ENCODE measurements at places on chromosomes 6 and 20.
A peak's percentile ranks its signal among the peaks of the same experiment; 100 is the strongest.

DNA sequence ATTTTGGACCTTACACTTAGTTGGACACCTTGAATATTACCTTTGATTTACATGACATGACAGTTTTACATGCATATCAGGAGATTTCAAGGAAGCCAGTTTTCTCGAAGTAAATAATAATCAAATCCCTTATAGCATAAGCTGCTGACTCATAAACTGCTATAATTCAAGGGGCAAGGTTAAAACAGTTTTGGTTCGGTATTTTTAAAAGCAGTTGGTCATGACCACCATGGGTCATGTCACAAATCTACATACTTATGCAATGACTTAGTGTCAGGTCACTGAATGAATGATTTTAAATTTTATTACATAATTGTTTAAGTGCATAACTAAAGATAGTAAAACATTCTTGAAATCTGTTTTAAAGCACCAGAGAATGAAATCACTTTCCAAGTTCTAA, 158.0 kb downstream of the DST start:
- DNase-seq, result peak; percentile 87

GRCh38 chr6:5855787-5856470, 150.8 kb downstream of the NRN1 start:
- no peak for DNase-seq

DNA sequence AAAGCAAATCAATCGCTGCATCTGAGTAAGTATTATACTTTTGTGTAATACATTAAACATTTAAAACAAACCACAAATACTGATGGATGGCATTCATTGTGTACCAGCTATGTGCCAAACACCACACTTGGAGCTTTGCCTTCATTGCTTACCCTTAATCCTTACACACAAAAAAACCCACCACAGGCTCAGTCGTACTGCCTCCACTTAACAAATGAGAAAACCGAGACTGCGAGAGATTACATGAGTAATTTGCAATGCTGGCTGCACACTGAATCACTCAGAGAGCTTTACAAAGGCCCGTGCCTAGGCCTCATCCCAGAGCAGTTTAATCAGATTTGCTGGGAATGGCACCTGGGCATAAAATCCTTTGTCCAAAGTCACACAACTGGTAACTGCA, 130.5 kb downstream of the EDN1 start:
- DNase-seq, result peak; percentile 57

- no peak for DNase-seq
These were observed 73.2 kb downstream of the QRSL1 start for GRCh38 chr6:106702451-106703110.

GRCh38 chr6:112501705-112502104, 154.6 kb downstream of the RFPL4B start:
- no peak for DNase-seq

- no peak for DNase-seq
These were observed 8.1 kb upstream of the AKIRIN2 start for GRCh38 chr6:87710090-87710489.

DNA sequence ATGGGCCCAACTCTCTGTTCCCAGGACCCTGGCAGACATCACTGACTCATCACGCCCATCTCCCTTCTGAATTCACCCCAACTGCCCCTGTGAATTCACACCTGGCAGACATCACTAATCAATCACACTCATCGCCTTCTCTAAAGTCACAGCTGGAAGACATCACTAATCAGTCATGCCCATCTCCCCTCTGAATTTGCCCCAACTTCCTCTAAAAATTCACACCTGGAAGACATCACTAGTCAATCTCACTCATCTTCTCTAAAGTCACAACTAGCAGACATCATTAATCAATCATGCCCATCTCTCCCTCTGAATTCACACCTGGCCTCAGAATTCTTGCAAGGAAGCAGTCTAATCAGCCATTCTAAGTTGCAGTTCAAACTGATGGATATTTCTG, 111.1 kb downstream of the FOXA2 start:
- DNase-seq, result no peak

DNA sequence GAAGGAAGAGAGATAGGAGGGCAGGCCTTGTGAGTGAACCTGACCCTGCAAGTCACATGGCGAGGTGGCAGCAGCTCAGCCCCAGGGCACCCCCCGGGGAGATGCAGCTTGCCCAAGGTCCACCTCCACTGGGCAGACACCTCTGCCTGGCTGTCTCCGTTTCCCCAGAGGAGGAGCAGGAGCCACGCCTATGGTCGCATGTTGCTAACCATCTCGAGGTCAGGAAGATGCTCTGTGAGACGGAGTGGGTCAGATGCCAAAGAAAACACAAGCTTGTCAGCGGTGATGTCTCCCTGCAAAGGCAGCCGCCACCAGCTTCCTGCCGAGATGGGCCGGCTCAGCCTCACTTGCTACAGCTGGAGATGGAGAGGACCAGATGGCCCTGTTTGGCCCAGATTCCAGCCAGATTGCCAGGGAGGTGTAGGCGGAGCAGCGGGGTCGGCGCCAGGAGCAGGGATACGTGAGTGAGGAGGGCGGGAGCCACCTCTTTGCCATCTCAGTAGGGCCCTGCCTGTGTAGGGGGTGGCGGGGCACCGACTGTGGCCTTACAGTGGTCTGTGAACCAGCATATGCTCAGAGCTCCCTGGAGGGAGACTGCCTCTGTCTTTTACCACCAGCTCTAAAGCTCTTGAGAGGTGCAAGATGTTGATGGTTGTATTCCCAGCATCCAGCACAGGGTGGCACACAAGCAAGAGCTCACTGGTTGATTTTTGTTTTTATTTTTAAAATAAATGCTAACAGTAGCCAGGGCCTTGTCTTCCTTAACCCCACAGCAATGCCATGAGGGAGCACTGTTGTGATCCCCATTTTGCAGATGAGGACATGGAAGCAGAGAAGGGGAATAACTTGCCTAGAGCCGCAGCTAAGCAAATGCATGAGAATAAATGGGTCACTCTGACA, 42.9 kb upstream of the FAM83D start:
- DNase-seq, result peak; percentile 11

GRCh38 chr20:8757146-8757545, 311.7 kb upstream of the PLCB4 start:
- peak; percentile 83 for DNase-seq

DNA sequence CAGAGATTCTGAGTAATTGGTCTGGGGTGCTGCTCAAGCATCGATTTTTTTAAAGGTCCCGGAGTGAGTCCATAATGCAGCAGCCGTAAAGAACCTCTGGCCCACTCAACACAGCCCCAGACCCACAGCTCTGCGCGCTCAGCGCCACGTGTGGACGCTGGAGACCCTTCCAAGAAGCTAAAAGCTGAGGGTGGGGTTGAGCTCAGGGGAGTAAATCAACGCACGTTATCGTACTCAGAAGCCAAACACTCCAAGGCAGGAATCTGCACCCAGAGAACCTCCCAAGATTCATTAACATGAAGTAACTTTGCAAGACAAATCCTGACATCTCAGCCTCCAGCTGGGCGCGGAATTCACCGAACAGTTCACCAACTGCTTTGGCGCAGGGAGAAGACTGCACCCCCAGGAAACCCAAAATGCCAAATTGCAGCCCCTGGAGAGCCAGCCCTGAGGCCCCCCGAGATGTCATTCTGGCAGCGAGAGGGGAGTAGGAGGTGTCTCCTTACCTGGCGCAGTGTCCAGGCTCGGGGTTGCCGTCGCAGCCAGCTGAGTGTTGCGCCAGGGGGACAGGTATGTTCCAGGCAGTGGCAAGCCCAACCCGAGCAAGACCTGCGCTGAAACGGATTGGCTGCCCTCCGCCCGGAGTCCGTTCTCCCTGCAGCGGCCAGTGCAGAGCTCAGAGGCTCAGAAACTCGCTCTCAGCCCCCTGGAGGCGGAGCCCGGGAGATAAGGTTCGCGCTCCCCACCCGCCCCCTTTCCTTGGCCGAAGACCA, at the start of gene COL21A1:
COL21A1 (minus strand) TSS at position 700 of the 773 bp plus-strand sequence. CDS start 64,962 bp downstream, outside the sequence.
- DNase-seq, result peak; percentile 62

DNA sequence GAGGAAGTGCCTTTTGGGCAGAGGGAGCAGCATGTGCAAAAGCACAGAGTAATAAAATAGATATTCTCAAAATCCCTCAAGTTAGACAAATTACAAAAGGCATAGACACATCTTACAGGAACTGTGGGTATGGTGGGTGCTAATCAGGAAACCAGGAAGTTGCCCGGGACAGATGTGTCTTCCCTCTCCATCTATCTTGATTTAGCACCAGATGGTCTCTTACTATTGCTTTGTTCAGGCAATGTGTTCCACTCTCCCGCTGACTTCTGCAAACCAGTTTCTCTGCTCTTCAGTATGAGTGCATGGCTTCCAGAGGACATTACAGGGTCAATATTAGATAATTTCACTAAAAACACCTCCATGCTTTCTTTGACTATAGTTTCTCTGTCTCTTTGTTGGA, 13.2 kb downstream of the CITED2 start:
- DNase-seq, result no peak

DNA sequence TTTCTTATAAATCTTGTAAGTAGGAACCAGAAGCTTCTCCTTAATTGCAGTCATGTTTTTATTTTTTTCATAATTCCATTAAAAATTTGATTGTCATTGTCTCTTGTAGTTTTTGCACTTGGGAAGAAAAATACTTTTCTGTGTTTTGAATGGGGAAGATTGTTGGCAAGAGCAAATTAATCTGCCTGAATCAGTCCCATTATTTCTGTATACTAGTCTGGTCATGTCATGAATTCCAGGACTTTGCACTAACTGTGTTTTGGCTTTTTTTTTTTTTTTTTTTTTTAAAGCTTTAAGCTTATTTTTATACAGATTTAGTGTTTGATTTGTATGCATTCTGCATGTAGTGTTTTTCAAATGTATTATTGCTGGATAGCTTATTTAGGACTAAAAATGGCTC, 47.6 kb downstream of the RALGAPB start:
- DNase-seq, result no peak

DNA sequence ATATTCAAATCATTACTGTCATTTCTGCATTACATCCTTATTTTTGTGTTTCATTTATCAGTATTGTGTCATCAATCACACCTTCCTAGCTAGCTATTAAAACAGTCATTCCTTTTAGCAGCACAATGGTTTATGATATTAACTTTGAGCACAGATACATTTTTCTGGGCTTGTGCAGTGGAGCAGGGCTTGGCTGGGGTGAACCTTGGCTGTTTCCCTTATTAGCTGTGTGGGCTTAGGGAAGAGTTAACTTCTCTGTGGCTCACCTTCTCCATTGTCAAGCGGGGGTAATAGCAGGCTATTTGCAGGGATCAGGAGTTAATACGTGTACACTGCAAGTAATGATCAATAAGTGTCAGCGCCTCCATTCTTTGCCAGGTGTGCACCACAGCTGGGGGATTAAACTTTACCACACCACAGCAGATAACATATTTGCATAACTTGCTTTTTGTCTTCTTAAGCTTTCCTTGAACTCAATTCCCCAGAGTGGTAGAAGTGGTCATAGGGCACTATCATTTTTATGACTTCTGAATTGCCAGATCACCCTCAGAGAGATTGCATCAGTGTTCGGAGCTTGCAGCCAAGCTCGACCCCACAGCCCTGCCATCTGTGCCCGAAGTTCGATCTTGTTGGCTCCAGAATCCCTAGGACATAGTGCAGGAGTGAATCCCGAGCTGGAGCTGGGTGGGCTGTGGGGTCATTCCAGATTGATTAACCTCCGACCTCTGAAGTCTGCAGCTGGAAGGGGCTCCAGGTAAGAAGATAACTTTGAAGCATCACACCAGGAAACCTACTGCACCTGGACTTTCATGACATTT, 1.5 kb upstream of the PYGB start:
- DNase-seq, result no peak

All from ELR (cell line).